HAP-1 (cell line): ENCODE measurements at places on chromosomes 1 and 21.

DNA sequence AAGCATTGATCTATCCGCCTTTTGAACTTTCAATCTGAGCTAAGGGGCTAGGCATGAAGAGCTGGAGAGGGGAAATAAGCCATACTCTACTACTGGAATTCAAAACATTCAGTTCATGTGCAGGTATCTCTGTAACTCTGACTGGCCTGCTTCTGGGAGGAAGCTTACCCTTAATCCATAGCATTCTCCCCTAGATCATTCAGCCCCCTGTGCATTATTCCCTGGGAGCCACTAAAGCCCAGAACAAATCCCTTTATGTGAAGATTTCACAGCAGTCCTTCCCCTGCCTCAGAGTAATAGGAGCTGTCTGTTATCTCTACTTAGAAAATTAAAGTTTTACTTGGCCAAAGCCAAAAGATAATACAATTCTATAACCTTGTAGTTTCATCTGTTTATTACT lies 300.7 kb downstream of the SEC16B start:
- no peak for DNase-seq

GRCh38 chr1:112196731-112197130 lies 199.3 kb upstream of the CTTNBP2NL start:
- DNase-seq = no peak

- DNase-seq = no peak
Observed at GRCh38 chr1:75136921-75137641, 2.9 kb downstream of the LHX8 start.

DNA sequence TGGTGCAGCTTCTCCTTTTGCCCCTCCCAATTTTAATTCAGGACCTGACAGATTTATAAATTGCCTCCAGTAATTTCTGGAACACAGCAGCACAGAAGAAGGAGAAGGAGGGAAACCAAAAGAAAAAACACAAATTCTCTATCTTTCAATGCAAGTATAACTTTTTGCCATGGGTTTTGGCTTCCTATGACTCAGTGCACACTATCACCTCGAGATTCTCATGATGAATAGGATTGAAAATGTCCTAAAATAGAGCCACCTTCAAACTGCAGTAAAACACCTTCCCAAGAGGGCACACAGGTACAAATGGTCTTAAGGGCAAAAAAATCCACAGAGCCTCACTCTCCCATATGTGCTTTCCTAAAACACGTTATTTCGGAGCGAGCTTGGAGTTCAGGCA lies 113.6 kb downstream of the HLCS start:
- no peak for DNase-seq

- DNase-seq = no peak
Observed at GRCh38 chr1:63951059-63951946, 177.5 kb downstream of the ROR1 start.

DNA sequence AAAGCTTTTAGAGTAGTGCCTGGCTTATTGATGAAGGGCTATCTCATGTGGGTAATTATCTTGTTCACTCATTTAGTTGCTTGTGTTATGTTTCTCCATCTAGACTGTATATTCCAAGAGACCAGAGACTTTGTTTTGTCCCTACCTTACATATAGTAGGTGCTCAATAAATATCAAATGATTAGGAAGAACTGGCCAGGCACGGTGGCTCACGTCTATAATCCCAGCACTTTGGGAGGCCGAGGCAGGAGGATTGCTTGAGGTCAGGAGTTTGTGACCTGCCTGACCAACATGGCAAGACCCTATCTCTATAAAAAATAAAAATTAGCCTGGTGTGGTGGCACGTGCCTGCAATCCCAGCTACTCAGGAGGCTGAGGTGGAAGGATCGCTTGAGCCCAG lies 9.0 kb downstream of the FBXO2 start:
- DNase-seq = no peak

GRCh38 chr21:44820851-44821250 lies 3.0 kb upstream of the SUMO3 start:
- no peak for DNase-seq

GRCh38 chr1:99756598-99756997 lies 9.8 kb downstream of the FRRS1 start:
- DNase-seq = no peak

GRCh38 chr21:45048026-45048698 lies 26.2 kb upstream of the ADARB1 start:
- no peak for DNase-seq

DNA sequence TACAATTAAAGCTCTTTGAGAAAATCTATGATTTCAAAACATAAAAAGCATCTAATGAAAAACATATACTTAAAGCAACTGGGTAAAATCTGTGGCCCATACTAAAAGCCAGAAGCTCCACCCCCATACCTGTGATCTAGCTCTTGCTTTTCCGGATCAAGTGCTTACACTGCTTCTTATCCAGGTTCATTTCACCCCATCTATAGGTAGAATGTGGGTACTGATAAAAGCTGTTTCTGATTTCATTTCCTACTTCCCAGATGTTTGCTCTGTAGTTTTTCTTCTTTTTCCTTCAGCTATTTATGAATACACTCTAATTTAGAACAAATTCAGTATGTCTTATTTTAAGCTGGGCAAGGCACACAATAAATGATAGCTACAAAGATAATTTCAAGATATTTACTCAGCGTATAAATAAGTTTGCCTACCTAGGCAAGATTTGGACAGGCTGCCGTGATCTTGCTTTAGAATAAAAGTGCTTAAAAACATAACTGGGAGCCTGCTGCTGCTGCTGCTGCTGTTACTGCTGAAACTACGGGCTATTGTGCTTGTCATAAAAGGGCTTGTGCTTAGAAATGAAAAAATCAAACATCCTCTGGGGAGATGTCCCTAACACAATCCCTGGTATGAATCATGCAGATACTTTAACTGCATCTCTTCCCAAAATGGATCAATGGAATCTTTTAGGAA lies 2.1 kb downstream of the SIPA1L2 start:
- DNase-seq = peak; percentile 51

DNA sequence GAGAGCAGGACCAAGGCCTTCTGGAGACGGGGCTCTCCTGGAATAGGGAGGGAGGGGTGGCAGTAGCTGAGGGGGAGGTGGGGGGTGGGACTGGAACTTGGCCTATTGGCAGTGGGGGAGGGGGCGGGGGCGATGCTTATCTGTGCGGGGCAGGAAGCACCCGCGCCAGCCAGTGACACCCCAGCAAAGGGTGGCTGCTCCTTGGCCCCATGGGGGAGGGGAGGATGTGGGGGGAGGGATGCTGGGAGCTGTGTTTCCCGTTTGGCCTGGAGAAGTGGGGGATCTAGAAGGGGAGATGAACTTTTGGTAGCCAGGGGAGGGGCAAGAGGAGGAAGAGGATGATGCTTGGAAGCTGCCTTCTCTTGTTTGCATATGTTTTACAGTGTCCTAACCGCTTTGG lies 11.0 kb downstream of the ZBTB7B start:
- no peak for DNase-seq

GRCh38 chr1:113886417-113887401 lies 672 bp downstream of the BCL2L15 start:
- no peak for DNase-seq

DNA sequence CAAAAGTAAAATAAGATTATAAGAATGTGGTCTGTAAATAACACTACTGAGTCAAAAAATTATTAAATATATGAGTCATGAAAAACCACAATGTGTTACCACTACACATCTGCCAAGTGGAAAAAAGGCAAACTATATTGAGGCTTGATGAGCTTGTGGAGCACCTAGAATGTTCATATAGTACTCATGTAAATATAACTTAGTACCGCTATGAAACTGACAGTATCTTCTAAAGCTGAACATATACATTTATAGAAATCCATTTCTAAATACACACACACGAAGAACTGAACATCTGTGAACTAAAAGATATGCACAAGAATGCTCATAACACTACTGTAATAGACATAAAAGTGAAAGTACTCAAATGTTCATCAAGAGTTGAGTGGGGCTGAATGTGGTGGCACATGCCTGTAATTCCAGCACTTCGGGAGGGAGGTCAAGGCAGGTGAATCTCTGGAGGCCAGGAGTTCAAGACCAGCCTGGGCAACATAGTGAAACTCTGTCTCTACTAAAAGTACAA lies 18.5 kb upstream of the GBP3 start:
- DNase-seq = no peak

- DNase-seq = no peak
Observed at GRCh38 chr21:45076245-45076711, 1.9 kb downstream of the ADARB1 start.

GRCh38 chr1:228394571-228395394 lies 11.9 kb downstream of the TRIM11 start:
- no peak for DNase-seq

GRCh38 chr21:26709090-26709489 lies 136.0 kb upstream of the CYYR1 start:
- DNase-seq = no peak

DNA sequence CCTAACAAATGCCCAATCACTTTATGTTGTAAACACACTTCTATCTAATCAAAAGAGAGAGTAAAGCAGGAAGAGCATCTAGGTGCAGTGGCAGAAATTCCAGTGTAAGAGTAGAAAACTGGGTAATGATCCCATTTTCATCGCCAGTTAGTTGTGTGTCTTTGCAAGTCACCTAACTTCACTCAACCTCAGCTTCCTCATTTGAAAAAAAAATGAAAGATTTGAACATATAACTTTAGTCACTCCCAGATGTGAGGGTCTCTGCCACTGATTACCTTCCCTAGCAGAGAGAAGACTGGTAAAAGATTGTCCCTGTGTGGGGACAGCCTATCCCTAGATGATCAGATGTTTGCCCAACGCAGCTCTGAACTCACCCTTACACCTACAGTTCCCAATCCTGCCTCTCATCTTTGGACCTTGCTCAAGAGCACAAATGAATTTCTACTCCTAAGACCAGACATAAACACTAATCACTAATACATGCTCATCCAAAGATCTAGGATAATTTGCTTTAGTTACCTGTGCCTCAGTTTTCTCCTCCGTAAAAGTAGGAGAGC lies 25.2 kb upstream of the DUSP23 start:
- DNase-seq = no peak

DNA sequence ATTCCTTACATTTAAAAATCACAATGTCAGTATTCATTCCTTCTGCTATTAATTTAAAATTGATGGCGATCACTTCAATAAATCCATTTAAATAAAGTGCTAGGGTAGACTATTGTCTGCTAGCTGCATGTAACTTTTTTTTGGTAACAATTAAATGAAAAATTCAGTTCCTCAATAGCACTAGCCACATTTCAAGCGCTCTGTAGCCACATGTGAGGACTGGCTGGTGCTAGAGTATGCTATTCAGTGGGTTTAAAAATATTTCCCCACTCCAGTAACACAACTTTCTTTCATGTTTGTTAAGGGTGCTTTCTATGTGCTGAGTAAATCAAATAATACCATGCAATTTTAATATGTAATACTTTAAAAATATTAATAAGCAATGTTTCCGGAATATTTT lies 108.2 kb downstream of the LTN1 start:
- DNase-seq = no peak

- DNase-seq = no peak
Observed at GRCh38 chr21:15009837-15010363, 54.9 kb downstream of the NRIP1 start.

GRCh38 chr1:207750631-207751305 lies 1.1 kb upstream of the CD46 start:
- DNase-seq = no peak

DNA sequence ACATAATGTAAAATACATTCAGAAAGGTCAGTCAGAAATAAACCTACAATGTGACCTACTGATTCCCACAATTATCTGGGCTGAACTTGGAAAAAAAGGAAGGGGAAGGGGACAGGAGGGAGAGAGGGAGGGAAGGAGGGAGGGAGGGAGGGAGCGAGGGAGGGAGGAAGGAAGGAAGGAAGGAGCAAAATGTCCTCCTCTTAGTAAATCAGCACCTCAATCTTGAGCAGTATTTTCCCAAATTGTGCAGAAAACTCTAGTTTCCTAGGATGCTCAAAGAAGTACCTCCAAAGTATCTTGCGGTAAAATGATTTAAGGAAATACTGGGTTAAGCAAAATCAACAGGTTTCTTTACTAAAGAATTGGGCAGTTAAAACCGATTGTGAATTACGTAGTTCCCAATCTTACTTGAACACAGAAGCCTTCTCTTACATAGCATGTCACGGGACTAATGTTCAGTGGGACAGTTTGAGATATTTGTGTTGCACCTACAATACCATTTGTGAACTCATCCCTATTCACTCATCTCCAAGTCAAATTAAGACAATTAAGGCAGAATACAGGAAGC lies 51.0 kb upstream of the ASPM start:
- no peak for DNase-seq

GRCh38 chr1:56376188-56376984 lies 203.0 kb downstream of the PLPP3 start:
- DNase-seq = no peak

DNA sequence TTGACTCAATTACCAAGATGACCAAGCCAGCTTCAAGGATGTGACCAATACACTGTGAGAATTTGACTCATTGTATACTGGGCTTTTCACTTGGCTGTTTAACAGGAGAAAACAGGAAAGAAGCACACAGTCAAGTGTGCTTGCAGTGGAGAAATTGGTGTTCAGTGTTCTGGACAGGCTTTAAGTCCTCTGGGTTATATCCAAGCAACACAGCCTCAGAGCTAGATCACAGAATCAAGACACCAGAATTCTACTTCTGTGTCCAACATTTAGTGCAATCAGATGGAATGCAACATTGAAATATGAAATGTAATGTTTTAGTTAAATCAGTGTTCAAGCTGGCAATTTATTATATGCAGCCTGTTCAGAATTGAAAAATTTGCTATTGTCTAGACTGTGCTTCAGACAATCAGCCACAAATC lies 694.4 kb downstream of the LTN1 start:
- DNase-seq = no peak

DNA sequence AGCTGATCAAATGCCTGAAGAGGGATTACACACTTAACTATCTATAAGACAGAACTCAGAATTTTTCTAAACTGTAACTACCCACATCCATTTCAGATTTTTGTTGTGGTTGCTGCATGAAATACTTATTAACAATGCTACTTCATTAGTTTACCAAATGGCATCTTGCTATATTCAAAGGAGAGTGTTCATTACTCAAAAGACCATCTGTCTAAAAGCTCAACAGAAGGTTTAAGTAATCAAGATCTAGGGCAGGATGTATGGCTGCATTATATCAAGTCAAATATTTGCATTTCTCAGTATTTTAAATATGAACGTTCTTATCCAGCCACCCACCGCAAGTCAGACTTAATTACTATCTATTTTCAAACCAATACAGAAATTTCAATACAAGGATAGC lies 79.9 kb downstream of the SIPA1L2 start:
- DNase-seq = no peak
